ENCODE measurements at places on chromosomes 5 and 9. TPM values are rescaled to one million over a fixed set of nuclear protein-coding genes. Genes with fewer than 3 reads are reported as not detected.

The F2RL1 gene
- total RNA-seq: 35.8 TPM

The MRPS30 gene
- total RNA-seq: 41.5 TPM

The AK8 gene
- 1.4 TPM for total RNA-seq

The GPX3 gene
- 15.9 TPM for total RNA-seq

The PCAT7 gene
- total RNA-seq: not detected

The C9orf78 gene
- total RNA-seq: 31.4 TPM

The TMEM171 gene
- 12.5 TPM for total RNA-seq

The EPB41L4B gene
- 1.8 TPM for total RNA-seq

The PCDHB7 gene
- total RNA-seq: 0.16 TPM

The RGMB gene
- total RNA-seq: 17.9 TPM

The SMIM33 gene
- total RNA-seq: not detected

The KCNT1 gene
- total RNA-seq: not detected

The C9orf153 gene
- total RNA-seq: not detected

The PALM2AKAP2 gene
- total RNA-seq: 2.9 TPM

The SLC36A2 gene
- total RNA-seq: not detected

The SLC25A2 gene
- not detected for total RNA-seq

The ANKRD18B gene
- not detected for total RNA-seq

The SPATA31D3 gene
- not detected for total RNA-seq

The ZNF366 gene
- 0.49 TPM for total RNA-seq

The BRD3OS gene
- 16.5 TPM for total RNA-seq

The TMEM215 gene
- not detected for total RNA-seq

The FYB1 gene
- not detected for total RNA-seq

The LCNL1 gene
- total RNA-seq: not detected

Measured in cardiac atrium fibroblast (primary cell).